ENCODE measurements at places on chromosomes 4 and X. TPM values are rescaled to one million over a fixed set of nuclear protein-coding genes. Genes with fewer than 3 reads are reported as not detected.

- no peak for DNase-seq
These were observed 41.0 kb downstream of the TXLNG start for GRCh38 chrX:16827225-16827624.

GRCh38 chr4:57231781-57232180, 121.6 kb upstream of the IGFBP7 start:
- no peak for DNase-seq

DNA sequence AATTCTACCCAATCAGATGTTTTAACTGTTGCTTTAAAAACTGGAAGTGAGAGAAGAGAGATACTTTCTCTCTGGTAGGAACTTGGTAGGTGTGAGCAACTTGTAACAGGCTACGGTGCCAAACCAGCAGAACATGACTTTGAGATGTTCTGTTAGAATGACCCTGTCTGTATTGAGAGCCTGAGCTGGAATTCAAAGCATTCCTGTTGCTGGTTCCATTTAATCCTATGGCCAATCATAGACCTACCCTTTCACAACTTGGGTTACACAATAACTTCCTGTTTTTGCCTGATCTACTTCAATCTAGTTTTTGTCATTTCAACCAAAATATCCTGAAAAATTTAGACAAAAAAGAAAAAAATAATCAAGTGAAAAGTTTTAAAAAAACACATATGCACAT, 1.7 kb upstream of the PRRG1 start:
- peak; percentile 47 for DNase-seq

DNA sequence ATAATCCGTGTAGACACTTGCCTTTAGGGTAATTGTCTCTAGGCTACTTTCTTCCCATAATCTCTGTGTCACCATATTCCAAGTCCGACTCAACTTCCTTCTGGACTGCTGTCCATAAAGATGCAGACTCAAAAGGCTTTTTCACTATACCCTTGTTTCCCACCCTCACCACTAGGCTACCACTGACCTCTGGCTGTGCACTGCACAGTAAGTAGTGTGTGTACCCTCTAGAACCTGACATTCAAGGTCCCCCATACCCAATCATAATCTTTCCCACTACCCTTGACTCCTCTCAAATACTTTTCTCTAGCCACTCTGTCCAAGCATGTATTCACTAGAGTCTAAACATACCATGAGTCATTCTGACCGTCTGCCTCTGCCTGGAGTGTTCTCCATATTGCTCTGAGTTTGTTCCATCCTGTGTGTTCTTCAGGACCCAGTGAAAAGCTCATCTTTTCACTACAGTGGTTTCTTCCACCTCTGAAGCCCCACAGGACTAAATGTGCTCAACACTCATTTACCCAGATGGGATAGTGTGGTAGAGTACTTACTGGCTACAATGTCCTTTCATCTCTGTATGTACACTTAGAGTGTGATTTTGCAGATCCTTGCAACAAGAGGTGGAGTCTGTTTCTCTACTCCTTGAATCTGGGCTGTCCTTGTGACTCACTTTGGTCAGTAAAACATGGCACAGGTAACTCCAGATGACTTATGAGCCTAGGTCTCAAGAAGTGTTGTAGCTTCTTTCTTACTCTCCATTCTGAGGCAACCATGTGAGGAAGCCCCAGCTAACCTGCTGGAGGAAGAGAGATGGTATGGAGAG, 17.4 kb downstream of the JADE3 start:
- DNase-seq = peak; percentile 22

GLRA2 gene
- total RNA-seq = not detected

DNA sequence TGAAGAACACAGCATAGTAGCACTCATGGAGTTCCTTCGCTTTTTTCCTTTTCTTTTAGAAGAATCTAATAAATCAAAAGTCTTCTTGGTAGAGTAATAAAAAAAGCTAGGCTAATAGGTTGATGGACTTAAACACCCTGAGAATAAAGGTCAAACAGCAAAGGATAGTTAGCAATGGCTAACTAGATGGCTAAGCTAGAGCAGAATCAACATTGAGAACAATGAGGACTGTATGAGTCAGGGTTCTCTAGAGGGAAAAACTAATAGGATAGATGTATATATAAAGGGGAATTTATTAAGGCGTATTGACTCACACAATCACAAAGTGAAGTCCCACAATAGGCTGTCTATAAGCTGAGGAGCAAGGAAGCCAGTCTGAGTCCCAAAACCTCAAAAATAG, 550.9 kb downstream of the GLUD2 start:
- DNase-seq = no peak

DNA sequence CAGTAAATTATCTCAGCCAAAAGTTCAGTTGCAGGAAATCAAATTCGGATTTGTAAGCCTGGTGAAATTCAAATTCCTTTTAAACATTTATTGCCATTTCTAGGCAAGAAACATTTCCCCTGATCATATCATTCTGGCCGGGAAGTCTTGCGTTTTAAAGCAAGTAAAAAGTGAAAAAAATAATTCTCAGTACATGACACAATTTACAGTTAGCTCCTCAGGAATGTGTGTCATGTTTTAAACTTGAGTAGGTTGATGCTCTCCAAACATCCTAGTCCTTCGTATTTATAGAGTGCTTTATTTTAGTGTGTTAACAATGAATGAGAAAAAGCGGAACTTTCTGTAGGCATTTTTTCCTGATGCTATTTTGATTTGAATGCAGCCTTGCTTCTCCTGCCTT, 158.3 kb upstream of the SCML1 start:
- no peak for DNase-seq

DNA sequence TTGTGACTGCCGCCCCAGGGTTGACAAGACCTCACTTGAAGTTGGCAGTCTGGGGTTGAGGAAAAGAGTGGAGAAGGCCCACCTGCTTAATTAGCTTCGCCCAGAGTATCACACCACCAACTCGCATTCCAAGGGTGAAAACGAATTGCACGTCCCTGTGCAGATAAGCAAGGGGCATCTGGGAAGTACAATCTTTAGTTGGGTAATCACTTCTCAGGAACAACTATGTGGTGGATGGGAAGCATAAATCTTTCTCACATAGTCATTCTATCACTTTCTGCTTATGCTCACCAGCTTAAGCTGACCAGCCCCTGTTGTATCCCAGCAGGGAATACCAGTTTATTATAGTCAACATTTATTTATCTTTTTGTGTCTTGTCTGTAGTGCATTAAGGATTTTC, 14.3 kb downstream of the SPCS3 start:
- no peak for DNase-seq

GRCh38 chrX:107014936-107015335, 14.9 kb upstream of the MORC4 start:
- DNase-seq = no peak

GRCh38 chr4:47550899-47551548, 65.9 kb downstream of the ATP10D start:
- DNase-seq = no peak

GAGE12J gene
- total RNA-seq = not detected

DNA sequence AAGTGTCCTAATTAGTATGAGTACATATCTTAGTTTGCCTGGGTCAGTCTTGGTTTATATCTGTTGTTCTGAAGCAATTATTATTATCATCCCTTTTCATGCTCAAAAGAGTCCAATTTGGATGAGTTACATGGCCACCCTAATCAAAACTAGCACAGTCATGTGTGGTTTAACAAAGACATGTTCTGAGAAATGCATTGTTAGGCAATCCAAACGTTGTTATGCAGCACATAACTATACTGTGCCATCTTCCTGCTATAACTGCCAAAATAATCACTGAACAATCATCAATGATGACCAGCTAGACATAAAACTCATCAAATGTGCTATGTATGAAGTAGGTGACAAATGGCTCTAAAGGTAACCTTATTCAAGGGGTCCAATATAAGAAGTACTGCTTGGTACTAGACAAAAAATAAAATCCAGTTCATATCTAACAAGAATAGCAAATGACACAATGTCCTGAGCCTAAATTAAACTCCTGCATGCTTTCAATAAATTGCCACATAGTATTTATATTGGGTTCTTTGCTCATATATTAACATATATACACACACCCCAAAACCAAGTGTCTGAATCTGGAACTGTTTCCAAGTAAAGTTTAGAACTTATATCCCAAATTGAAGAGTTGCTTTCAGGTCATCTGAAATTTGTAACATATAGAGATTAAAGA, 41.9 kb downstream of the CNOT6L start:
- DNase-seq = no peak

DNA sequence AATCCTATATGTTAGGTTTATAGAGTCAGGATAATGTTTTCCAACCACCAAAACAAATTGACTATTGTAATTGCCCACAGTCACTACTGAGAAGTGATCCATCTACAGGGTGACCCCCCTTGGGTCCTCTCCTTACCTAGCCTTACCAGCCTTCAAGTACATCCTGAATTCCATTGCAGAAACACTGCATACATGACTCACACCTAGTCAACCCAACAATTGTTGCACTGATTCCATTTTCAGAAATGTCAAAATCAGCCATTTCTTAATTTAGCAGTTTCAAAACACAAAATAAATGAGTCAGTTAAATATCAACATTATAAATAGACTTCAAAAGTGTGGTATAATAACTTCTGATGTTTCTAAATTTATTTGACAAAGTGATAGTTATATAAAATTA, 106.3 kb upstream of the TNIP3 start:
- no peak for DNase-seq

FHIP1A gene
- 3.0 TPM for total RNA-seq

- DNase-seq = no peak
These were observed 200.3 kb upstream of the NHS start for GRCh38 chrX:17174671-17175070.

DNA sequence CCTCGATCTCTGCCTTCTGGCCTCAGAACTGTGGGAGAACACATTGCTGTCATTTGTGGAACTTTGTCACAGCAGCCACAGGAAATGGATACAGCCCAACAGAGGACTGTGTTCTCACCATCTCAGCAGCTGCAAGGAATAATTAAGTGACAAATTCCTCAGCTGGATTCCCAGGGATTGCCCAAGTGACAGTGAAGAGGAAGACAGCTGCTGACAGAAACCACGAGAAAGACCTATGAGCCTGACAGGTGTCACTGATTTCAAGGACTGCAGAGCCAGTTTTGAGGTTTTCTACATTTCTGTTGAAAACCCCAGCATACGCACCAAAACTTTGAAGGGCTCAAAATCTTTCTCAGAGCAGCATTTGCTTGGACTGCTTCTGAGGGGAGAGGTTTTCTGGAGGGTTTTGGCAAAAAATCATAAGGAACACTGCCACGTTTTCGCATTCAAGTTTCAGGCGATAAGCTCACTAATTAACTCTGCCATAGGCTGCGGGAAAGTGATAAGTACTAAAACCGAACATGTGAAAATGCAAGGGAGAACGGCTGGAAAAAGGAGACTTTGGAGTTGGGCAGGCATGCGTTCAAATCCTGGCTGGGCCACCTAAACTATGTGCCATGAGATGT, 88.8 kb downstream of the DRD5 start:
- no peak for DNase-seq

GRCh38 chrX:40202456-40202855, 104.7 kb upstream of the BCOR start:
- DNase-seq = no peak

GRCh38 chr4:88928852-88929251, 128.1 kb downstream of the FAM13A start:
- DNase-seq = no peak

DNA sequence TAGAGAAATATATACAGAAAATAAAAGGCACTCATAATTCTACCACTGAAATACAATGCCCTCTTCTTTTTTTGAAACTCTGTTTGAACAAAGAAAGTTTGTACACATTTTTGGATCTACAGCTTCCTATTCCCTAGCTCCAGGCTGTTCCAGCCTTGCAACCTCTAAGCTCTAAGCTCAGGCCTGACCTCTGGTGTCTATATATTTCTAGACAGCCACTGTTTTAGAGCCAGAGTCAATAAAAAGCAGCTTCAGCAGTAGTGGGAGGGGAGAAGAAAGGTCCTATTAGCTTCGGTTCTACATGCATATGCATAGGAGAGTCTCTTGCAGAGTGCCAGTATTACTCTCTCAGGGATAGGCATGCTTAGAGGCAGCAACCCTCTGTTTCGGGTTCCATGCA, 39.7 kb downstream of the CLDN2 start:
- DNase-seq = no peak

GRCh38 chrX:117096528-117096927, 633.8 kb upstream of the CT83 start:
- no peak for DNase-seq

BMPR1B gene
- total RNA-seq = not detected

GRCh38 chrX:38124000-38124399, 96.7 kb downstream of the SRPX start:
- DNase-seq = no peak

DNA sequence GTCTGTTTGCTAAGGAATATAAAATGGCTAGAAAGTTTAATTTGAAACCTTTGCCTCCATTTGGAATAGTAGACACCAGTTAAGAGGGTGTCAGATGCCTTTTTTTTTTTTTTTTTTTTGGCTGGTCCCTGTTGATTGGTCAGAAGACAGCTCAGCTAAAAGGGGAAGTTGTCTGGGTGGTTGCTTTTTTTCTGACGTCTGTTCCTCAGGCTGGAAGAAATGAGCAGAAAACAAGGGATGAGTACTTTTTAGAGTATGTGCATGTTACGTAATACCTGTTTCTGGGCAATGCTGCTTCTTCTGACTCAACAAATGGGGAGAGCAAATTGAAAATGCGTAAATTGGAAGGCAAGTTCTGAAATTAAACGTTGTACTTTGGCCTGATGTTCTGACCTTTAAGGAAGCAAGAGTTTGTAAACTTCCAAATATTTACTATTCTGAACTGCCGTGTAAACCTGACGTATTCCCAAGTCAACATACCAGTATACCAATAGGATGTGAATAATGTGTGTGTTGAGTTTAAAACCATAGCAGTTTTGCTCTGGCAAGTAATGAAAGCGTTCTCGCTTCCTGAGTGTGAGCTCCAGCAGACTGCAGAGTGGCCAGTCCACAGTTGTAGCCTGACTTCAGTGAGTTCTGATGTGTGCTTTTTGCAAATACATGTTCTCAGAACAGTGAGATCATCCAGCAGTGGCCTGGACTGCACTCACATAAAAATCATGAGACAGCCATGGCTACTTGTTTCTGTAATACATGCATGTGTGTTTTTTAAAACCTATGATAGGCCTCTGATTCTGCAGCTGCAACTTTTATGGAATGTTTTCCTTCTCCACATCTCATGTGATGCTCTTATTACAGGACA, 1.7 kb downstream of the SAT1 start:
- no peak for DNase-seq

DNA sequence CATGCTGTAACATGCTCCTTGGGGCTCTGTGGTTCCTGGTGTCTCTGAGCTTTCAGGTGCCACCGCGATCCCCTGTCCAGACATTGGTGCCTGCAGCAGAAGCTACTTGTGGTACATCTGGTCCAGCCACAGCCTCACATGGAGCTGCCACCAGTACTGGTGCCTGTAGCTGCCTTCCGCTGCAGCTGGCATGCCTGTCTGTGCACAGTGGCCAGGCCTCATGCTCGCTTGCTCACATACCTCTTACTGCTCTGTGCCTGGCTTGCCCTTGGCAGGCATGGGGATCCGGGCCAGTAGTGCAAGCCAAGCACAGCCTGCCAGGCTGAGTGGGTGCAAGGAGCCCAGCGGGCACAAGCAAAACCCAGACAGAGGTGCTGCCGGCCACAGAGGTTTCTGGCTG, 618.6 kb downstream of the DMD start:
- no peak for DNase-seq

Data from SJSA1 (cell line).